ENCODE measurements at places on chromosomes 2 and 18. TPM values are rescaled to one million over a fixed set of nuclear protein-coding genes. Genes with fewer than 3 reads are reported as not detected.
A peak's percentile ranks its signal among the peaks of the same experiment; 100 is the strongest.

DNA sequence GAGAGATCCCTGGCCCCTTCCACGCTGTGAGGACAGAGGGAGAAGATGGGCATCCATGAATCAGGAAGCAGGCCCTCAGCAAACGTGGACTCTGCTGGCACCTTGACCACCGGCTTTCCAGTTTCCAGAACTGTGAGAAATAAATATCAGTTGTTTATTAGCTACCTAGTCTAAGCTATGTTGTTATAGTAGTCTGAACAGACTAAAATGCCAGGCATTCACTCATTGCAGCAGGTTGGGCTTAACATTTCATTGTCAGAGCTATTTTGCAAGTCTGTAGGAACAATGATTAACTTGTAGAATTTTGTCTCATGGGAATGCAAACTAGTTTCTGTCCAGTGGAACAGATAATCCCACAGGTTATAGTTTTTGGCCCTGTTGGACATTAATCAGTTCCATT is 24.8 kb upstream of the TBC1D8 start:
- no peak for DNase-seq

DNA sequence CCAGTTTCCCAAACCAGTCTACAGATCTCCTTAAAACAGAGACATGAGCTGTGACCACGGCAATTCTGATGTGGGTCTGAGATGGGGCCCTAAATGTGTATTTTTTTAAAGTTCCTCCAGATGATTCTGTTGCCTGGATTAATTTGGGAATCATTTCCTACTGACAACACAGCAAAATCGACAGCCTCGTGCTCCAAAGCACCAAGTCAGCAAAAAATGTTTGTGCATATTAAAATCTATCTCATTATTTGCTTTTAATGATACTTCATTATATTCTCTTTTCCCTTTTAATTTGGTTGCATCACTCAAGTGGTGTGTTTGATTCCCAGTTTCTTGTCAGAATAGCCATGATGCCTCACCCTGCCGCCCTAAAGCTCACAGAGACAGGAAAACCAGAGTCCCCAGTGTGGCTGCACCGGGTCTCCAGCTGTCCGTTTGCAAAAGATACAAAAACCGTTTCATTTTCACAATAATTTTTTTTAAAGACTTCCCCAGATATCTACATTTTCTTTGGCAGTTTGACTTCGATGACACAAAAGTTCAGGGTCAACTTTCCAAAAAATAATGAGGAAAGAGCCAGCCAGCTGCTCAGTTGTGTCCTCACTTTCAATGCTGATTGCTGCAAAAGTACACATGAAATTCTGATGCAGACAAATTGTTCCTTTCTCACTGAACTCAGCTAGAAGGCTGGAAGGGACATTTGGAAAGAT is 443.2 kb upstream of the ID2 start:
- no peak for DNase-seq

- DNase-seq, result peak; percentile 83
Observed at GRCh38 chr2:18047896-18048657, 169.6 kb downstream of the KCNS3 start.

DYNAP gene
- not detected for total RNA-seq

DNA sequence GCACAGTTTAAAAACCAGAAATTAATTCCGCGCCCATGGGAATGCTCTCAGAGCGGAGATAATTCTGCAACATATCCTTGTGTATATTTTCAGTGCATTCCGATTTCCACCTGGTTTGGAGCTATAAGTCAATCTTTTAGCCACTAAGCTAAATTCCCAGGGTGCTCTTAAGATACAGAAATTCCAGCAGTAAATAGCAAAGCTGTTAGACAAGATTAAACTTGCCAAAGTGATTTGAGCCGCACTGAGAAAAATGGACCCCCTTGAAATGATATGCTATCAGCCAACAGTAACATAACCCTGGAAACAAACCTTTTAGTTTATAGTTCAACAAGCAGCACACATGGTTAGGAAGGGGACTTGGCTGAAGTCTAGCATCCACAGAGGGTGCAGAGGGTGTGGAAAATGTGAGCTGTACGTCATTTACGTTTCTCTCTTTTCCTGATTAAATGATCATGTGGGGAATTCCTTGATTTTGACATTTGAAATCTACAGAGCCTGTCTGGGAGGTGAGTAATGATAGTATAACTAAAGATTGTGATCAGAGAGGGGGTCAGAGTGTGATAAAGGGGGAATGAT is 99.8 kb upstream of the COPS8 start:
- DNase-seq, result no peak

SF3B6 gene
- 112 TPM for total RNA-seq

DNA sequence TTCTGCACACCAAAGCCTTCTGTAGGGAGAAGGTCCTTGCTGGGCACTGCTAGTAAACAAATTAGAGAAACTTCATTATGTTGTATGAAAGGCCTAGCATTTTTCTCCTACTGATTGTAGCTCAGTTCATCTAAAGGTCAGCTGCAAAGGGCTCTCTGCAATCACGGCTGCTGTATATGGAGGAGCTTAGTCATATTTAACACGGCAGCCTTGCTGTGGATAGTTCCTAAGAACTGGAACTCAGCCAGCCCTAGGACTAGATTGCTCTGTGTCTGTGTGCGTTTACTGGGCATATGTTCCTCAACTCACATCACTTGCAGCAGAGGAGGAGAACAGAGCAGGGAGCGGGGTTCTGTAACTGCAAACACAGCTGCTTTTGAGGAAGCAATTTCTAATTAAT is 1103.9 kb upstream of the KLHL29 start:
- DNase-seq, result peak; percentile 3

GRCh38 chr2:27236626-27237025 is 19.5 kb downstream of the CAD start:
- no peak for DNase-seq

DNA sequence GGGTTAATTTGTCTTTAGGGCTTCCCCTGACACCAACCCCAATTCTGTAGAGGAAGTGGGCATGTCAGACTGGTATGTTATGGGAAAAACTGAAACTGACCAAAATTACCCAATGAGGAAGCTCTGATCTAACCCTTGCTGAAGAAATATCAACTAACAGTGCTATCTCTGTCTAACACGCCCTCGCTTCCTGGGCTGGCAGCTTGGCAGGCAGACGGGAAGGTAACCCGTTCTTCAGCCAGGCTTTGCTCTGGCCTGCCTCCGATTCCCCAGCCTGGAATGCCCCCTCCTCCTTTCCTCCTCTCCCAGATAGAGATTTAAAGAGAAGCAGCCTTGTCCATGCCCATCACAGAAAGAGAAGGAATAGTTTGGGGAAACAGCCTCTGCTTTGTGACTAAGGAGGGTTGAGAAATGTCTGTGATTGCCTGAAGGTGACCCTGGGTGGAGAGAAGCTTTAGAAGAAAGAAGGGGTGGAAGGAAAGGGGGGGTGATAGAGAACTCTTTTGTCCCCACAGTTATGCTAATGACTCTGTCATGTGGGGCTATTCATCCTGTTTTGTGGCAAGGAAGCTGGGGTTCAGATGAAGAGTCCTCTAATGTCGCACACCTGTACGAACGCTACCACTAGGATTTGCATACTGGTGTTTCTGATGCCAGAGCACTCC is 15.4 kb downstream of the HK2 start:
- DNase-seq, result peak; percentile 82

DNA sequence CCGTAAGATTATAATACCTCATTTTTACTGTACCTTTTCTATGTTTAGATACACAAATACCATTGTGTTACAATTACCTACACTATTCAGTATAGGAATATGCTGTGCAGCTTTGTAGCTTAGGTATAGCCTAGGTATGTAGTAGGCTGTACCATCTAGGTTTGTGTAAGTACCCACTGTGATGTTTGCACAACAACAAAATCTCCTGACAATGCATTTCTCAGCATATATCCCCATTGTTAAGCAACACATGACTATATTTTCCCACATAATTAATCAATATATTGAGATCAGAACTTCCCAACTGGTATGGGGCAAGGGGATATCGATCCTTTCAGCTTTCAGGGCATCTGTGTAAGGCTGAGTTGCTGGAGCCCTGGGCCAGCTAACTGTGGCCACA is 106.3 kb upstream of the OTX1 start:
- no peak for DNase-seq

DNA sequence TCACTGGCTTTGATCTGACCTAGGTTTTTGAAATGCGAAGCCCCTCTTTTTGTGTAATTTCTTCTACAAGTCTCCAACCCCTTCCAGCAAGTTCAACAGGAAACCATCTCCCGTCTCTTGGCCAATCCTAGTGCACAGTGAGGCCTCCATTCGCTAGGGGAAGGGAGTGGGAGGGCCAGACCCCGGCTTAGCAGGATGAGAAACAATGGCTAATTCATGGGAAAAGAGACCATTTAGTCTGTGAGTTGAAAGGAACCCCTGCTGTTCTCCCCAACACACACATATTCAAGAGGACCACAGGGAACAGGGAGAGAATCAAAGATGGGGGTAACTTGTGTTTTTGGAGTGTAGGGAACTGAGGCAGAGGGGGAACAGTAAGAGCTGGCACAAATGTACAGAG is 83.0 kb downstream of the RTN4 start:
- no peak for DNase-seq

ABCG5 gene
- not detected for total RNA-seq

BUB1 gene
- 37.1 TPM for total RNA-seq

DNA sequence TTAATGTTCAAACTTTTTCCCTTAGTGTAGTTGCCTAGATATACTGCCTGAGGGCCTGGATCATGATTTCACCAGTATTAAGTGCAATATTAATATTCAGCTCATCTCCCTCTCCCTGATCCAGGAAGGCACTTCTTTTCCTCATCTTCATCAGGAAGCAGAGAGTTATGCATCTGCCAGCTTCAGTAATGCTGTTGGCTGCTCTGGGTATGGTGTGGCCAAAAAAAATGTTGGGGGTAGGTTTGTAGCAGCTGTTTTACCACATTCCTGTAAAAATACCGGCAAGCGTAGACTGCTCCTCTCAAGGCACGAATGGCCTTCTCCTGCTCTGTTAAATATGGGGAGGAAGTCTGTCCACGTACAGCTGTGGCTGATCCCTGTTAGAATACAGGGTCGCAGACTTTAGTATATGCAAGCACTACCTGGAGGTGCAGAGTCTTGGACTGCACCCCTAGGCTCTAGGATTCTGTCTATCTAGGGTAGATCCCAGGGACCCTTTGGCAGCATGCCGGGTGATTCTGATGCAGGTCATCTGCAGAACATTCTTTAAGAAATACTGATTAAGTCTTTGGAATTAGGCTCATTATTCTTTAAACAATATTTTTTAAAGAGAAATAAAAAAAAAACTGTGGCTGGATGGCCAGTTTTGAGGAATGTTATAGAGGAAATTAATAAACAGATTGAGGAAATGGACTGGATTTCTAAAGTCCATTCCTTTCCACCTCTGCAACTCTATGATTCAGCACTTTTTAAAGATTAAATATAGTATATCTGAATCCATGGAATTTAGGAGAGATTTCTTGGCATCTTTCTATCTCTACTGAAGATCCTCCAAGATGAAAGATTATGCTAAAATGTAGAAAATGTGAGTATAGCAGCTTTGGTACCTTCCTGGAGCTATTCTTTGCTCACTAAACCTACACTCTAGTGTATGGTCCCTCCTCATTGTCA is 21.0 kb upstream of the GLS start:
- peak; percentile 51 for DNase-seq

GRCh38 chr2:65032019-65032975 is 23.9 kb upstream of the CEP68 start:
- DNase-seq, result no peak

DNA sequence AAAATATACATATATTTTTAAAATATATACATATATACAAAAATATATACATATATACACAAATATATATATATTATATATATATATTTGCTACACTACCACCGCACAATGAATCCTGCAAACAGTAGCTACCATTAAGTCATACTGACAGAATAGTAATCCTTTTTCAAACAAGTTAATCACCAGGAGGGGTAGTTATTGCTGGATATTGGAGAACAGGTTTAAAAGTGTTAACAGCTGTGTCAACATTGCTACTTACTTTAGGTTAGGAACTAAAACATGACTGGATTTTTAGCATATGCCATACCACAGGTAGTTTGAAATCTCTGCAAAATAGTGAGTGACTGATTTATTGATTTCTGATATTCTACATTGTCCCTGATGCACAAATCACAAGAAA is 529.1 kb upstream of the CDH7 start:
- DNase-seq, result no peak

MC2R gene
- total RNA-seq, result not detected

DCDC2C gene
- not detected for total RNA-seq

DNA sequence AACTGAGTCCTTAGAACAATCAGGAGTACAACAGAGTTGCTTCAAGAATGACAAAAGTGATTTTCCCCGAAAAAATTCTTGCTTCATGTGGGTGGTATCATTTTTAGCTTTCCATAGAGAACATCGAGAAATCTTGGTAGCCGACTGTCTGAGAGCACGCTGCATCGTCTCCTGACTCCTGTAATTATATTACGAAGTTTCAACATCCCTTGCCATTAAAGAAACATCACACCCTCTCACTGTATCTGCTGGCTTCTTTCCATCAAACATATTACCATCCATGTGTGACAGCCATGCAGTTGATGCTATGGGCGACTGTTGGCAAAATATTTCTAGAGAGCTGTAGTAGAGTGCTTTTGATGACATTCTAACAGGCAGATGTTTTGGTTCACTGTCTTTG is 311.2 kb downstream of the CMPK2 start:
- DNase-seq, result no peak

DSG4 gene
- total RNA-seq, result not detected

DNA sequence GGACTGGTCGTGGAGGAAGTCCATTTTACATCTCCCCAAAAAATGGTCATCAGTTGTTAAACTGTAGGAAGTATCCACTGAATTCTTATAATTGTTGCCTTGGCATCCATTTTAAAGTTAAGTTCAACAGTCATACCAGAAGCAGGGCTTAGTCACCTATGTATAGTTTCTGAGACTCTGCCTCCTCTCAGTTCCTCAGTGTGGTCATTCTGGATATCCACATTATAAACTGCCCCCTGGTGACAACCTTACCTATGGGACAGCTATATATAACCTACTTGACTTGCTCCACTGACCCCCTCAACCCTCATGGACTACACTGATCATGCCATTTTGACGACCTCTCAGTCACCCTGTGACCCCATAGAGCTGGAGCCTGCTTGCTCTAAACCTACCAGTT is 617.0 kb downstream of the LRP1B start:
- no peak for DNase-seq

Measured in fibroblast of villous mesenchyme (primary cell).